ENCODE measurements at places on chromosomes 3 and 15.

DNA sequence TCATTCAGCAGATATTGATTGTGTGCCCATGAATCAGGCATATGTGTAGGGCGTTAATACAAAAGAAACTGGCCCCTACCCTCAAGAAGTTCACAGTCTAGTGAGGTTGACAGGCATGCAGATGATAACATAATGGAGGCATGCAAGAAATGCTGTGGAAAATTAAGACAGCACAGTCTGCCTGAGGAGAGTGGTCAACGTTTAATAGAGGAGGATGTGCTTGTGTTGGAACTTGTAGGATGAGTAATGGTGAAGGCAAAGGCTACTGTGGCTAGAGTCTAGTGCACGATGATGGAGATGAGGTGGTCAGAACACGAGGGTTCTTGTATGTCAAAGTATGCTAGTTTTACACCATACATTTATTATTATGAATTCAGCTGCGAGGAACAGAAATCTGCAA is 295.7 kb downstream of the SOX2 start:
- no peak for DNase-seq

DNA sequence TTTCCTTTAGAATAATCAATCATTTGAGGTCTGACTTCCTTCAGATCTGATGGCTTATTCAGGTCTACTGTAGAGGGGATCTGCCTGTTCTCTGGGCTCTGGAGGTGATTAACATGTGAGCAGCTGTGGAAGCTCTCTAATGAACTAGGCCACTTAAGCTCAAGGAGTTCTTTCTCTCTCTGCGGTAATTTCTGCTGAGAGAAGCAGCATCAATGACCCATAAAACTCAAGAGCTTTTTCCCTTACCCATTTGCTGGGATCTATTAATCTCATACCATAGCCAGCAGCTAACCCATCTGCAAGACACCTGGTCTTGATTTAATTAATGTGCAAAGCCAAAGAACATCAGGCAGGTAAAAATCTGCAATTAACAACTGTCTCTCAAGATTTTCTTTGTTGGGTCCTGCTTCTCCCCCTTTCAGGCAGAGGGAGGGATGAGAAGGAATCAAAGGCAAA is 73.2 kb upstream of the DLG1 start:
- DNase-seq, result no peak

DNA sequence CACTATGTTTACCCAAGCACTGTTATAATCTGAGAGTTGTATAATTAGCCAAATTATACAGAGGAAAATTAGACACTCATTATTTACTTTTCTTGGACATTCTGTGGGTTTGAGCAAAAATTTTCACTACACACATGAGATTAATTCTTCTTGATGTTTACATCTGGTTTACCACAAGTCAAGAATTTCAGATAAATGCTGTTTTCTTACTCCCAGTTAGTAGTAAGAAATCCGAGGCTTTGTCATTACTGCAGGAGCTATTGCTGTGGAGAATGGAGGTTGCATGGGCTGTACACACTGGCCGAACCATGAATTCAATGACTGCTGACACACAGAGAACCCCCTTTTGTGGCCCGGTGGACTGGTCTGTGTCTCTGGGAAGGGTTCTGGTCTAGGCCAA is 207.7 kb upstream of the CFAP20DC start:
- DNase-seq, result no peak

DNA sequence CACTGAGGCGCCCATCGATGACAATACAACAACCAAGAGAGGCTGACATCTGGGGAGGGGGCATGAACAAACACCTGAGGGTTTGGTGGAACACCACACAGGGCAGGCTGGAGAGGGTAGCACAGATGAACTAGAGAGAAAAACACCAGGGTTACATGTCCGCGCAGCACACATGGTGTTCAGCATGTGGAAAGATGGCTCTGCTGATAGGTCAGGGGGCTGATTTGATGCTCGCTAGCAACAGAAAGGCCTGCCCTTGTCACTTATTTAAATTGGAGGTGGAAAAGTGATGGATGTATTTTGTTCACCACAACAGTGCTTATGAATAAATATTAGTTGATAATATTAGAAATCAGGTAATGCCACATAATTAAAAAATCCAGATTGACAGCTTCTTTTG is 67.5 kb downstream of the FRMD4B start:
- DNase-seq, result no peak

Measured in GM10248 (cell line).